Bronchial epithelial cell (primary cell): ENCODE measurements at places on chromosomes 4 and X.

- no peak for DNase-seq
Measured at GRCh38 chr4:149322203-149322602, 493.4 kb downstream of the IQCM start.

- DNase-seq = no peak
Measured at GRCh38 chrX:56066016-56066415, 166.1 kb upstream of the KLF8 start.

GRCh38 chr4:74023709-74024108 is 14.8 kb downstream of the CXCL3 start:
- DNase-seq = no peak

GRCh38 chrX:41031256-41031967 is 53.8 kb upstream of the USP9X start:
- DNase-seq = no peak

- DNase-seq = no peak
Measured at GRCh38 chr4:85595098-85595775, 120.3 kb downstream of the ARHGAP24 start.

GRCh38 chrX:103356858-103357257 is 552 bp downstream of the TCEAL9 start:
- DNase-seq = no peak

DNA sequence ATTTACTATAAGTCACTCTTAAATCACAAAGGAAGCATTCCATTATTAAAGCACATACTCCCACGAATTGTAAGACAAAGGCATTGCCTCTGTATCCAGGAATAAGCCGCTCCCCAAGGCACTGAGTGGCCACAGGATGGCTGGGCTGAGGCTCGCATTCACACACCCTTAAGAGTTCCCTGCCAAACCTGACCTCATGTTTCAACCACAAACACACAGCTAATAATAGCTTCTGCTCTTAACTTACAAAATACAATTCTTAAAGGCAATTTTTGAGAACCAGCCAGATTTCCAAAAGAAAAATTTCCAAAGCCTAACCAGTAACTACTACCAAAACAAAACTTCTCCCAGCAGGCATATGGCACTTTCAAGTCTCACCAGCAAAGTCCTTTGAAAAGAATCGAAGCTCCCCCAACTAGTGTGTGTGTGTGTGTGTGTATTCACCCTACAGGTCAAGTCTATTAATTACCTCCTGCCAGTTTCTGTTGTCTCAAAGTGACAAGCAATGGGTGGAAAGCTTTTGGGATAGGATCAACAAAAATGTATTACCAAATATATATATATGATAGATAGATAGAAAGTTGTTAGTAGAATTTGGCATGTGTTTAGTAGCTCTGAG is 36.0 kb downstream of the ARHGAP6 start:
- DNase-seq = peak; percentile 42

DNA sequence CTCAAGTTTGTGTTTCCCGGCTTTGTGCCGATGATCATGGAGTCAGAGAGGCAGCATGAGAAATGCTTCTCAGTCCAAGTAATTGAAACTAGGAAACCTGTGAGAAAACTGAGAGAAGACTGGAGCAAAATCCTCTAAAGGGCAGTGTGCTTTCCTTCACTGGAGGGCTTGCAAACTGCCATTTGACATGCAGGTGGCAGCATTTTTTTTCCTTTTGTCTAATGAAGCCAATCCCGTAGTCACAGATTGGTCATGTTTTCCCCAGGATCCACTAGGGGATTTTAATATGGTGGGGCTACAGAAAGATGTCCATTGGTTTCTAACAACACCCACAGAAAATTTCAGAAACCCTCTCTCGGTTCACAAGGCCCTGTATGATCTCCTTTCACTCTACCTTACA is 117.4 kb upstream of the NUDT10 start:
- peak; percentile 0 for DNase-seq

DNA sequence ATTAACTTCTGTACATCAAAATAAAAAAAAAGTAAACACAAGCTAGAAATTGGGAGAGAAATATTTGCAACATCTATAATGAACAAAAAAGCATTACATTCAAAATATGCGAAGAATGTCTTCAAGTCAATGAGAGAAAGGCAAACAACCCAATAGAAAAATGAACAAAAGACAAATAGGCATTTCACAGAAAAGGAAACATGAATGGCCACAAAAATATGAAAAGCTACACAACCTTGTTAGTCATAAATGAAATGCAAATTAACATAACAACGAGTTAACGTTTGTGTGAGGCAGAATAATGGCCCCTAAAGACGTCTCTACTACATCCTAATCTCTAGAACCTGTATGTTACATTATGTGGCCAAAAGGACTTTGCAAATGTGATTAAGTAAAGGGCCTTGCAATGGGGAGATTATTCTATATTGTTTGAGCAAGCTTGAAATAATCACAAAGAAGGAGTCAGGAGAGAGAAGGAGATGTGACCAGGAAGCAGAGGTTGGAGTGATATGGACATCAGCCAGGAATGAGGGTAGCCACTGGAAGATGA is 86.8 kb downstream of the WDFY3 start:
- DNase-seq = peak; percentile 36

- DNase-seq = peak; percentile 35
Measured at GRCh38 chr4:128354205-128354821, 66.7 kb upstream of the PGRMC2 start.

GRCh38 chr4:78937837-78938236 is 1.4 kb downstream of the PAQR3 start:
- DNase-seq = peak; percentile 12

DNA sequence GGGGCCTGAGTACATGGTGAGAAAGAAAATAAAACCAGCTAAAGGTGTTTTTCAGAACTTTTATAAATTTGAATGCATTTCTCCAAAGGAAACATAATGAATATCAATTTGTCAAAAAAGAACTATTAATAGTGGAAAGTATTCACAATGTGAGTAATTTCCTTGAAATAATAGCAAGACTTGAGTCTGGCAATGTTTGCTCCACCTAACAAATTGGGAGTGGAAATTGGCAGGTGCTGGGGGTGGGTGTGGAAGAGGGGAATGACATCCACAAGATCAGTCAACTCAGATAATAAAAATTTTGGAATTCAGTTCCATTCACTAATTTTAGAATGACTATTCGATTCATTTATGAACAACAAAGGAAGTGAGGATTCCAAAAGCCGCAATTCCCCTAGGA is 884.8 kb upstream of the SLIT2 start:
- no peak for DNase-seq

DNA sequence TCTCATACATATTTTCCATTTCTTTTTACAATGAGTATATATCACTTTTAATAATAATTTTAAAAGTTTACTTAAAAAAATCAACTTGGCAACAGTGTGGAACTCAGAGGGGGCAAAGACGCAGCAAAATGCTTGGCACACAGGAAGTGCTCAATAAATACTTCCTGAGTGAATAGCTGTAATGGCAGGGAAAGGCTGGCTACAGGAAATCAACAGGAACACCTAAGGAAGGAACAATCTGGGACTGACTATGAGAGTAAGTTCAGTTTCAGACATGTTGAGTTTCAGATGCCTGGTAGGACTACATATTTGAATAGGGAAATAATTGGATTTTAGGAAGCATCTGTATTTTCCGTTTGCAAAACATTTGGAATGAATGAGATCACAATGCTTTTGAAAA is 137.6 kb downstream of the SCLT1 start:
- no peak for DNase-seq

- DNase-seq = no peak
Measured at GRCh38 chr4:76498550-76498949, 63.5 kb downstream of the SHROOM3 start.

DNA sequence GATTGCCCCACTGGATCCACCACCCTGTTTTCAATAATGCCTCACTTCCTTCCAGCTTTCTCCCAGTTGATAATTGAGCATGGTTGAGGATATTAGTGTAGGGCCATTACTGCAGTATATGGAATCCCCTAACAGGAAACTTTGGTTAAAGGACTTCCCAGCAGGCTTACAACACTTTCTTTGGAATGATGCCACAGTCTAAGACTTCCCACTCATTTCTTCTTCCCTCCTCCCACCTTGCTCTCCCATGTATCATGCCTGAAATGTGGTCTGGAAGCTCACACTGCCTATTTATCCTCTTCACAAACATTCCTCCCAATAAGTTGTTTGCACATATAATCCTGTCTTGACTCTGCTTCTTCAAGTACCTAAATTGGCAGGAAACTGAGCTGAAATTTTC is 863.3 kb downstream of the CENPC start:
- DNase-seq = peak; percentile 4

GRCh38 chr4:152166567-152166966 is 369.3 kb downstream of the FBXW7 start:
- peak; percentile 13 for DNase-seq

GRCh38 chr4:158020176-158020575 is 152.6 kb downstream of the GASK1B start:
- peak; percentile 84 for DNase-seq

- no peak for DNase-seq
Measured at GRCh38 chrX:43676971-43677572, 21.0 kb downstream of the MAOA start.

DNA sequence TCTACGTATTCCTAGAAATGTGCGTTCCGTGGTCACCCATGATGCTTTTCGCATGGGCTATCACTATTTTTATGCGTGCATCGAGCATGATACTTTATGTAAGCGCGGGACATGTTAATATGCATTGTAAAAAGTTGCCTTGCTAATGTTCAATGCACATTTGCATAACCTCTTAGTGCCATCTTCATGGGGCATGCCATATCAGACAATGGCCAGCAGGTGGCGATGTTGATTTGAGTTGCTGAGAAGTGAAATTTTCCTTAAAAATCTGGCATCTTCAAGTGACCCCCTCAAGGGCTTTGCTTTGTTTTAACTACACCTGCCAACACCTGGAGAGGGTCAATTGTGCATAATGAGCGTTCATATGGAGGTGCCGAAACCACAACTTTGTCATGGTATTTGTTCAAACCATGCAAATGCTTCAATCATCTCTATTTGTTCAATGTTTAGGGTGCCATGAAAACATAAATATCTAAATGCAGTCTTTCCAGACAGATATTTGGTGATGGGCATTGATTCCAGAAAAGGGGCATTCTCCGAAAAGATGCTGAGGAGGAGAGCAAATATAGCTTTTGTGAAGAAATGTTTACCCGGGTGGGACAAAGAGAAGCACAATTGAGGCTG is 833.9 kb upstream of the PRKX start:
- DNase-seq = peak; percentile 16

DNA sequence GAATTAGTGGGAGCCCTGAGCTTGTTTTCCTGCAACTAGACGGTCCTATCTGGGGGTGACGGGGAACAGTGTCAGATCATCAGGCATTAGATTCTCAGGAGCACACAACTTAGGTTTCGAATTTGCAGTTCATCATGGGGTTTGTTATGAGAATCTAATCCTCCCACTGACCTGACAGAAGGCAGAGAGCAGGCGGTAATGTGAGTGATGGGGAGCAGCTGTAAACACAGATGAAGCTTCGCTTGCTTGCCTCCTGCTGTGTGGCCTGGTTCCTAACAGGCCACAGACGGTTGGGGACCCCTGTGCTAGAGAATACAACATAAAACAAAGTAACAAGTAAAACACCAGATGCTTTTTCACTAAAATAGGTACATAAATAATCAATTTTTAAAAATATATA is 86.2 kb upstream of the BLTP1 start:
- no peak for DNase-seq

- DNase-seq = no peak
Measured at GRCh38 chr4:86633854-86634253, 39.7 kb downstream of the PTPN13 start.

DNA sequence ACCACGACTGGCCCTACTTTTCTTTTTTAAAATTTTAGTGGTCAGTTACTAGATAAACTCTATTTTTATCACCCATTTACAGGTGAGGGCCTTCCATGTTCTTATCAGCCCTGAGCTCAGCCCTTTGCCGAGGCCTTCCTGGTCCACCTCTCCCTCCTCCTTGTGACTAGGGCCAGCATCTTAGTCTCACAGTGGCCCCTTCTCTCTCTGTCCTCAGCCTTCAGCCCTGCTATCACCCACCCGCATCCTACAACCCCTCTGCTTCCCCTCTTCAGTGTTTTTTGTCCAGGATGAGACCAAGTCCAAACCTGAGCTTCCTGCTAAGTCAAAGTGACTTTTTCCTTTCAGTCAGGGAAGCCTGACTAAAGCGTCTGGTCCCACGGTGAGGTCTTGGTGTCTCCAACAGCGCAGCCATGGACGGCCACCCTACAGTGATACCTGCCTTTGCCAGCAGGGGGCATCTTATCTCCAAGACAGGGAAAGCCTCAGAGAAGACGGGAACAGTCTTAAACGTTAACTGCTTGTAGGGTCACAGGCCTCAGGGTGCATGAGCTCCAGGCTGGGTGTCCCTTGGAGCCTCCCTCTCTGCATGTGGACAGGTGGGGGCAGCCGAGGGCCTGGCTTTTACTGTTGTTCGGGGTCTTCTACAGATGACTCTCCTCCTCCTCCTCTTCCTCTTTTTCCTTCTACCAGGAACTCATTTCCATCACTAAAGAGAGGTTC is 11.7 kb upstream of the GAGE10 start:
- peak; percentile 39 for DNase-seq

GRCh38 chrX:8404471-8404870 is 60.2 kb upstream of the VCX3B start:
- peak; percentile 64 for DNase-seq

- no peak for DNase-seq
Measured at GRCh38 chr4:99305638-99306400, 15.0 kb upstream of the ADH1A start.

DNA sequence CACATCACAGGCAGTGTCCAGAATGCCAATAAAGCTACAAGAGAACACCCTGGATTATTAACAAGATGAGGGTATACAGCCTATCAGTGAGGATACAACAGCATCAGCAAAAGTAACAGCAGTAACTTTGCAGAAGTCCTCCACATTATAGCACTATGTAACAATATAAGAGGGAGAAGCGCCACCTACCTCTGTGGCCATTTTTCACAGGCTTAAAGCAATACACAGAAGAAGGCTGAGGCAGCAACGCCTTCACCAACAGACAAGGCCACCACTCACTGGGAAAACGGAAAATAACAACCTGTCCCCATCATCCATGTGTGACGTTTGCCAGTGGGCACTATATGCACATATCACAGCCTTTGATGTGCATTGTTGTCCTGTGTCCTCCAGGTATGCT is 12.5 kb downstream of the RTL8B start:
- no peak for DNase-seq

GRCh38 chr4:145315811-145316225 is 135.4 kb upstream of the OTUD4 start:
- DNase-seq = no peak

- DNase-seq = no peak
Measured at GRCh38 chr4:83138946-83139345, 24.4 kb upstream of the PLAC8 start.

- DNase-seq = peak; percentile 1
Measured at GRCh38 chrX:146907391-146908240, 93.1 kb upstream of the CXorf51A start.

DNA sequence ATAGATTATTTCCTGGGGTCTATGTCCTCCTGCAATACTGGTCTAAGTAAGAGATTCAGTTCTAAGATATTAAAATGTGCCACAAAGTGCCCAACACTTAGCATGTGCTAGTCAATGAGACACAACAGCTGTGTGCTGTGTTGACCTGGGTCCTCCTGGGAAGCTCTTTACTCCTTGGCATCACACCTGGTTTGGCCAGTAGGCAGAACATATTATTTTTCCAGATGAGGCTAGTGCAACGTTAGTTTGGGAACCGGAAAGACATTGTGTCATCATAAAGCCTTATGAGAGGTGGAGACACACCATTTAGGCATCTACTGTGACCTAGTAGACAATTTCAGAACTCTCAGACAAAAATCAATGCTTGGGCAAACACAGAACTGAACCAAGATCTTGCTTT is 197.8 kb downstream of the MID1IP1 start:
- no peak for DNase-seq
